ENCODE measurements at places on chromosomes 5 and 9.

GRCh38 chr5:96481867-96482266, 48.8 kb upstream of the PCSK1 start:
- no peak for DNase-seq

- no peak for DNase-seq
Measured at GRCh38 chr5:108760512-108760911, 12.8 kb downstream of the FER start.

DNA sequence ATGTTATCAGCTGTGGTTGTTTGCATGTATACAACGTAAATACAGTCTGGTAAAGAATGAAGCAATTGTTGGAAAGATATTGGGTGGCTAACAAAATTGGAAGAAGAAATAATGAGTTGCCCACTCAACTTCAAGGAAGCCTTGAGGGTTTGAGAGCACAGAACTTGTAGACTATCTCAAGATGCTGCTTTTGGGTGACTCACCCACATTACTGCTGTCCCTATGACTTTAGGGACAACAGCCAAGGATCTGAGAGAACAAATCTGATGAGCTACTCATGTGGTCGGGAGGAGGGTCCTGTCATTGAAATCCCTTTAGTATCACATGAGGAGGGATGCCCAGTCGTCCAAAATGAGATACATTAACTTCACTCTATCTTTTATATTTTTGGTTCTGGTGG, 261.8 kb downstream of the GAS1 start:
- DNase-seq = no peak

DNA sequence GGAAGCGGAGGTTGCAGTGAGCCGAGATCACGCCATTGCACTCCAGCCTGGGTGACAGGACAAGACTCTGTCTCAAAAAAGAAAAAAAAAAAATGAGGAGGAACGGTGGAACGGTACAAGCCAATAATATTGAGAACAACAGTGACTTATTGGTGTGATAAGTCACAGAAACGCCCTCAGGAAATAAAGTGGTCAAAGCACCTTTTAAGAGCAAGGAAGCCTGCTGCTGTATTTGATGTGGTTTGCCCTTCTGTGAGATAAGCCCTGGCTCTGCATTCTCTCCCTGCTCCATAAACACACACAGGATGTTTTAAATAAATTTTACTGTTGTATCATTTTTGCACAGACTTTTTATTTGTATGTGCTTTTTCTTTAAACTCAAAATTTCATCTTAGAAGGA, 269.9 kb upstream of the MSX2 start:
- DNase-seq = no peak

GRCh38 chr9:108760841-108761240, 94.9 kb downstream of the ACTL7B start:
- DNase-seq = no peak

DNA sequence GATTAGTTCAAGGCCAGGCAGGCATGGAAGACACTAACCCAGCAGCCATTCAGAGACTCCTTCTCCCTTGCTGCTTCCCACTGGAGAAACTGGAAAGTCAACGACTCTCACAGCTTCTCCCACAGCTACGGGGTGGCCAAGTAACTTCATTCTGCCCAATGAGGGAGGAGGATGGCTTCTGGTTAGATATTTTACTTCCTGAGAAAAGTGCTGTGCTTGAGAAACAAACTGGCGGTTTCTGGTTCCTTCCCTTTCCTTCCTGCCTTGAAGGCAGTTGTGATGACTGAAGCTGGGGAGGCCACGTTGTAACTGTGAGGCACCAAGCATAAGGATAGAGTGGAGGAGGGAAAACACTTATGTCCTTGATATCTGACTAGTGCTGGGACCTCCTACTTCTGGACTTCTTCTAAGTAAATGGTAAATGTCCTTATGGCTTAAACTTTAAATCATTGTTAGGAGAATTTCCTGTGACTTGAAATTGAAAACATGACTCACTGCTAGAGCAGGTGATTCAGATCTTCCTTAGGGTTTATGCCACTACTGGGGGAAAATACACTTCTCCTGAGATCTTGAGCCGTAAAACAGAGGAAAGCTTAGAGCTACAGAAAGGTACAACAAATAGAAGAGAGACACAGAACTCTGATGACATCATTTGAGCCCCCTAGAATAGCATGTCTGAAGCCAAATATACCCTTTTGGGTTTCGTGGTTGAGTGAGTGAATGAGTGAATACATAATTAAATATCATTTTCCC, 3.1 kb upstream of the GNPDA1 start:
- DNase-seq = no peak

GRCh38 chr5:97986069-97986468, 787.4 kb upstream of the RGMB start:
- no peak for DNase-seq

DNA sequence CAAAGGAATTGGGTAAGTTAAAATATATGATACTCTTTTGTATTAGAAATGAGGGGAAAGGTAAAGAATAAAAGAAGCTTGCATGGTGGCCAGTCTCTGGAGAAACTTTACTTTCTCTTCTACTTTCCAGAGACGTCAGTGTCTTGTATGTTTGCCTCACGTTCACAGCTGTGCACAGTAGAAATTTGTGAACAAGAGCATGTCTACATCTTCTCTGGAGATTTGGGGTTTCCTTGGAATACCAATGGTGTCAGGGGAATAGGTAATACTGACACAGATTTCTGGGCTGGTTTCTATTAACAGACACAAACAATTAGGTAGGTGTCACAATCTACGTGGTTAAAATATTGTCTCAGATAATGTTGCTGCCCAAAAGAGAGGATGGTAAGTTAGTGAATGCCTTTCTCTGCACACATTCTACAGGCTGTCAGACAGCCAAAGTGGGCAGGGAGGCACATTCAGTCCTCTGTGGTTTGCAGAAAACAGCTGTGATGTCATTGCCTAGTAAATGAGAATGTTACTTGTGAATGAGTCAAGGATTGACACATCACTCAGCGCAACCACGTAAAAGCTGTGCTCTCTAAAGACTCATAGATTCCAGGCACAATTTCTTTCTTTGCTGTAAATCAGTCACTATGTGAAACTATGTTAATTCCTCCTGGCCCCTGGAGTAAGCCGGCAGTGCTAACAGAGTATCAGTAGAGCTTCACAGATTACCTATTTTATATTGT, 397.1 kb downstream of the MAN2A1 start:
- no peak for DNase-seq

- no peak for DNase-seq
Measured at GRCh38 chr5:142777850-142778249, 7.7 kb downstream of the ARHGAP26 start.

- no peak for DNase-seq
Measured at GRCh38 chr5:149211566-149211965, 60.1 kb upstream of the AFAP1L1 start.

DNA sequence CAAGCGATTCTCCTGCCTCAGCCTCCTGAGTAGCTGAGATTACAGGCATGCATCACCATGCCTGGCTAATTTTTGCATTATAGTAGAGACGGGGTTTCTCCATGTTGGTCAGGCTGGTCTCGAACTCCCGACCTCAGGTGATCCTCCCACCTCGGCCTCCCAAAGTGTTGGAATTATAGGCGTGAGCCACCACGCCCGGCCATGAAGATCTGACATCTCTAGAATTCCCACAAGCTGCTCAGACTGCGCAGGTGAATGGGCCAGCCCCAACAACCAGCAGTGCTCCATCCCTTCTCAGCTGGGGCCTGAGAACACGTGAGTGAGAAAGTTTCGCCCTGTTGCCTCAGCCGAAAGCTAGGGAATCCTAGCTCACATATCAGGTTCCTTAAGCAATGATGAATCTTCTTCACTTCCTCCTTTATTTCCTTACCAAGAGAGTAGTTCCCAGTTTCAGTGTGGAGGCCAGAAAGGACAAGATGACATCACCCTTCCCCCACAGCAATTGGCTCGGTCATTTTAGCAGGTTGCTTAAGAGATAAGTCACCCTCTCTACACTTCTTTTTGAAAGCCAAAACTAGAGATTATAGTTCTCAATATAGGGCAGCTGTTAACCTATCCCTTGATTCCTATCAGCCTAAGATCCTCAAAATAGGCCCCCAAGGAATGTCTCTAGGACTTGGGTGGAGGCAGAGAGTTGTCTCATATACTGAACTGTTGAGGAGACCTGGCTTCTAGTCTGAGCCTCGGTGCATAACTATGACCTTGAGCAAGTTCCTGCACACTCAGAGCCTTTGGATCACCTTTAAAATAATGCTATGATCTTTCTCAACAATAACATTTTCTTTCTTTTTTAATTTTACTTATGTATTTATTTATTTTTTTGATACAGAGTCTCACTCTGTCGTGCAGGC, 23.9 kb upstream of the PPP2CA start:
- no peak for DNase-seq

DNA sequence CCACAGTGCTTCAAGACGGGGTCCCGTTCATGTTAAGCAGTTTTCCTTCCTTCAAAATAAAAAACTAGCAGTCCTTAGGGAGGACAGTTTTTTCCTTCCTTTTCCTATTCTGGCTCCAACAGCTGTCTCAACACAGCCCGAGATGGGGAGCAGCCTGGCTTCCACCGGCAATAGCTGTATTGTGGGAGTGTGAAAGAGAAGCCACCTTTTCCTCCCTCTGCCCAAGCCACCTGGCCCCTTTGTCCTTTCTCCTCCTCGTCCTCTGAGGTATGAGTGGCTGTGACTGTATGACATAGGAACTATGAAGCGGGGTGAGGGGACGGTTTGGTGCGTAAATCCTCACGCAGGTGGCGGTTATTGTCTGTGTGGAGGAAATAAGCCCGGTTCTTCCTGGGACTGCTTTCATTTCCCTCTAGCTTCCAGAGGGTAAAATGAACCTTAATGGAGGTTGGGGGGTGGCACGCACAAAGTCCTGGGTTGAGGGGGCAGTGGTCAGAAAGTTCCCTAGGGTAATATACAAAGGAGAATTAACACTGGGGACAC, 292.0 kb upstream of the DMRT1 start:
- no peak for DNase-seq

DNA sequence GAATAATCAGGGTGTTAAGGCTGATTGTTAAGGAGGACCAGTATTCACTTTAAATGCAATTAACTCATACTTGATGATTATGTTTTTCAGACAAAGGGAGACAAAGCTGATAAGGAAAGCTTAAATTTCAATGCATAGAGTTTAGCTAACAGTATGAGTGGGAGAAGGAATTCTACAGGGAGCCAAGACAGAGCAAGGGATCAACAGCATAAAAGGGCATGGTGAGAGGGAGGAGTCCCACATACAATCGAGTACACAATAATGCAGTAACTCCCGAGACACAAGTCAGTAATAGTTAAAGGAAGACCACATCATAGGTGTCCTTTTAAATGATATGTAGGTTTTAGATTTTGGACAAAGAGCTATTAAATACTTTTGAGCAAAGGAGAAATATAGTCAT, 191.7 kb upstream of the PTPRD start:
- DNase-seq = no peak

GRCh38 chr5:136518814-136519213, 153.5 kb upstream of the TRPC7 start:
- DNase-seq = no peak

GRCh38 chr9:124439686-124440243, 10.5 kb upstream of the ADGRD2 start:
- no peak for DNase-seq

DNA sequence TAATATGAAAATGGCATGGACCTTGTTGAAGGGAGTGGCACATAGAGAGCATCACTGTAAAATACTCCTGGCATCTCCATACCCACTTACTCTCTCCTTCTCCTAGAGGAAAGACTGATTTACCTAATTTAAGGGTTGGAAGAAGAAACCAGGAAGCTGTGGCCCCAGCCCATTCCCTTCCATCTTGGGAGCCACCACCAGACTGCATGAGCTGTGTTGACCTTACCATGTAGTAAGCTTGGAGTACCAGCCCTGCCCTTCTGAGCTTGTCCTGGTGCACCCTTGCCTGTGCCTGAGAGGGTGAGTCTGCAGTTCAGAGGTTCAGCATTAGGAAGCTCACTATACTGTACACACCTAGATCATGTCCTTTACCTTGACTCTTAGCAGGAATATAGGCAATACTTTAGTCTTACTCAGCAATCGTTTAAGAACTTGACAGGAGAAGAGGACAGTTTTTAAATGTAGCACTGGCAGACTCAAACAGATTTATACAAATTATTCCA, 35.7 kb upstream of the HMGCS1 start:
- DNase-seq = no peak

GRCh38 chr5:122493091-122494021, 181.3 kb downstream of the SNCAIP start:
- peak; percentile 6 for DNase-seq

- no peak for DNase-seq
Measured at GRCh38 chr9:87889065-87889881, 6.6 kb downstream of the SPATA31E1 start.

GRCh38 chr9:85987236-85987635, 46.3 kb downstream of the NAA35 start:
- DNase-seq = no peak

DNA sequence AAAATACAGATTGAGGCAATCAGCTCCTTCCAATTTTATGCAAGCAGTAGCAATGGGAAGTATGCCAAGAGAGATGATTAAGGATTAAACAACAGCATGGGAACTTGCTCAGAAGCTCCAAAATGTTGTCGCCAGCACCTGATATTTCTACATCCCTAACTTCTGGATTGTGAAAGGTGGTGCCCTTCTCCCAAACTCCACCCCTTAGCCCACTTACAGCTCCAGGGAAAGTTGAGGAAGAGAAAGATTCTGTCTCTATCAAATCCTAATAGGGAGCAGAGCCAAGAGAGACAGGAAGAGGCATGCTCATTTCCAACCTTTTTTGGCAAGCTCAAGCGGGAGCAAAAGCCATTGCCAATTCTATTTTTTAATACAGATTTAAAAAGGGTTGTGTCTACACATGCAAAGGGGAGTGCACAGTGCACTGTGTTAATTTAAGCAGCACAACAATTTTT, 92.4 kb upstream of the NR3C1 start:
- DNase-seq = no peak

GRCh38 chr9:26033336-26033735, 355.1 kb upstream of the TUSC1 start:
- DNase-seq = no peak
